ENCODE measurements at places on chromosomes 2 and 18.

DNA sequence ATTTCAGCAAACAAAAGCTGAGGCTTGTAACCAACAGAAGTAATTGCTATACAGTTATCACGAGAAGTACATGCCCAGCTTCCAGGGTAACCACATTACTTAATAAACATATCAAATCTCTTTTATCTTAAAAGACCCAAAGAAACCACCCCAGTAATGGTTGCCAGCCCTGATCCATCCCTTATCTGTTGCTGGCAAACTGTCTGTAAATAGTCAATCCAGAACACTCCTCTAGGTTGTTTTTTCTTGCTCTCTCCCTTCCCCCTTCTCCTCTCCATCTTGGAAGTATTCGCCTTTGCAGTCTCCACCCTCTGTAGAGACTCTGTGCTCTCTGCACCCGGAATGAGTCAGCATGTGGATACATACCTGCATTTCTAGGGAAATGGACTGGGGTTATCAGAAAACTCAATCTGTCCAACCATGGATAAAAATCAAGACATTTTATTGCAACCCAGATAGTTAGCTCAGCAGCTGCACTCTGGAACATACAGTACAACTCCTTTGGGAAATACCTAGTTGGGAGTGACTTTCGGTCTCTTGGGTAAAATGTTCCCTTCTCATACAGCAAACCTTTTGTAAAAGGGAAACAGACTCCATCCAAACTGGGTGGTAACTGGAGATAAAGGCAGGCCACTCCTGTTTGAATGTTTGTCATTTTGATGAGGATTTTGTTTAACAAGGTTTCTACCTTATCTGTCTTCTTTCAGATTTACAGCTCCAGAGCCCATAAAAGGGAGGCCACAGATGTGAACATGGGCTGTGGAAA, 123.5 kb upstream of the FOSL2 start:
- peaks cover 5% of the 10 kb centered on the region for H3K36me3 ChIP-seq
- DNase-seq, result no peak

DNA sequence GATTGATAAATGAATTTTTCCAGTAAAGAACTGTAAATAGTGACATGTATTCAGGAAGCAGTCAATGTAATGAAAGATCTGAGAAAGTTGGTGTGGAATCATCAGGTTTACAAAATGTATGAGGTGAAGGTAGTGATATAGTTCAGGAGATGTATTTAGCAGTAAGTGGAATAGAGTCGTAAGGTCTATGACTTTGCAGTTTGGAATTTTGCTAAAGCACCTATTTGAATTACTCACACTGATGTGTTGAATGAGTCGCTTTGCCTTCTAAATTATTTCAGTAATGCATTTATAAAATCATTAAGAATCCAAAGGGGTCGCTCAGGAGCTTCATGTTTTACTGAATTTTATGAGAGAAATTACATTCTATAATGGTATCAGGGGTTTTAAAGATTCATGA, 713.7 kb downstream of the DSC3 start:
- no peak overlapping the region for H3K27ac ChIP-seq
- H3K4me1 ChIP-seq, result no peaks in the 10 kb centered on the region
- no peaks in the 10 kb centered on the region for H3K36me3 ChIP-seq
- no peak for DNase-seq

DNA sequence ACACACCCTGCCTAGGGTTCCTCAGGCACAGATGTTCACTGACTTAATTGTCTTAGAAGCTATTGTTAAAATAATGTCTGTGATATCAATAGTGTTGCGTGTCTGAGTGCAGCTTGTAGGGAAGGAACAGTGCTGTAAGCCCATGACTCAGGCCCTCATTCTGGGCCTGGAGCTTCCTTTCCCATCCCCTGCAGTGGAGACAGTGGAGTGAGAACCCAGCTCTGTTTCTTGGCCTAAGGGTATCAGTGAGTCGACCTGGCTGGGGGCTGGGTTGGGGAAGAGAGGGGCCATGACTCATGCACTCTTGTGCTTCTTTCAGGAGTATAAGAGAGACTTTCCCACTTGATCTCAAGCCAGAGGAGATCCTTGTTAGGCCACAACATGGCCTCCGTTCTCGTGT, 106.8 kb downstream of the HRH4 start:
- H3K36me3 ChIP-seq, result no peaks in the 10 kb centered on the region
- no peak overlapping the region for H3K27ac ChIP-seq
- no peaks in the 10 kb centered on the region for H3K27me3 ChIP-seq
- no peaks in the 10 kb centered on the region for H3K4me1 ChIP-seq
- DNase-seq, result no peak

GRCh38 chr18:73214970-73215369, 347.2 kb upstream of the NETO1 start:
- no peak for DNase-seq
- H3K27ac ChIP-seq, result no peak overlapping the region

DNA sequence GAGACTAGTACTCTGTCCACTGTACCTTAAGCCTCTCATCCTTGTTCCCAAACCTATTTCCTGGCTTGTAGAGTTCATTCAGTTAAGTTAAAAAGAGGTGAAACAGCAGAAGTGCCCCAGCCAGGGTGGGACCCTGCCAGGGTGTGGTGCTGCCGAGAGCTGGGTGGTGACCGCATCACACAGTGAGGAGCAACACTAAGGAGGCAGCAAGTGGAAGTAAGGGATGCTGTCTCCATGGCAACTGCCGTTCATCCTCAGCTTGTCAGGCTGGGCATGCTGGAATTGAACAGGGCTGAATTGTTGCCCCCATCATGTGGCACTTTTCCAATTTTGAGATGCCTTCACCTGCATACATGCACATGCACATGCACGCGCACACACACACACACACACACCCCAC, 77.0 kb downstream of the VSNL1 start:
- peaks cover 2% of the 10 kb centered on the region for H3K36me3 ChIP-seq
- DNase-seq, result no peak
- H3K27ac ChIP-seq, result no peak overlapping the region

GRCh38 chr18:48852292-48852691, 98.5 kb downstream of the SMAD7 start:
- H3K36me3 ChIP-seq, result no peaks in the 10 kb centered on the region
- no peak overlapping the region for H3K4me3 ChIP-seq
- peaks cover 57% of the 10 kb centered on the region for H3K4me1 ChIP-seq
- no peak for DNase-seq
- no peaks in the 10 kb centered on the region for H3K27me3 ChIP-seq

DNA sequence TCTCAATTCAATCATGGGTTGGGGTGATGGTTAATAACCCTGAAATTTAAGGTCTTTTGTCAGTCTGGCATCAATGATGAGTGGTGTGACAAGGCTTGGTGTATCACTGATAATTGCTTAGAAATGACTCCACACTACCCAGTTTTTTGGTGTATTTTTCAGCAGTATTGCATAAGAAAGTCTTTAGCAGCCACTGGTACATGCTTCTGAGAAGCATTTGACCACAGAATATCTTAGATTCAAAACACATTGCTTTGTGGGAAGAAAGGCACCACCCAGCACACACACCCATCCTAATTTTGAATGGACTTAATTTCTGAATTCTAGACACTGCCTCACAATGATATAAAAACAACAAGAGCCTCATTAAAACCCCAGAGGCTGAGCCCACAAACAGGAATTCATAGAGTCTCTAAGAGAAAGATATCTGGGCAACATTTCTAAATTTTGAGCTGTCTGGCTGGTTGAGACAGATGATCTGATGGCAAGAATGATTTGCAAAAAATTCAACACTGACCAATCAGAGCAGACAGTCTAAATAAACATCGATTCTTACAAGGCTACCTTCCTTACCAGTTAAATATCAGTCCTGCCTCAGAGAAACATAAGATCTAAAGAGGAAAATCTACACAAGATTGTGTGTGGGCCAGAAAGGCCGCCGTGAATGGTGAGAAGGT, 114.7 kb upstream of the CYP1B1 start:
- DNase-seq, result no peak
- H3K27me3 ChIP-seq, result no peaks in the 10 kb centered on the region
- no peaks in the 10 kb centered on the region for H3K36me3 ChIP-seq
- H3K4me1 ChIP-seq, result peaks cover 14% of the 10 kb centered on the region

DNA sequence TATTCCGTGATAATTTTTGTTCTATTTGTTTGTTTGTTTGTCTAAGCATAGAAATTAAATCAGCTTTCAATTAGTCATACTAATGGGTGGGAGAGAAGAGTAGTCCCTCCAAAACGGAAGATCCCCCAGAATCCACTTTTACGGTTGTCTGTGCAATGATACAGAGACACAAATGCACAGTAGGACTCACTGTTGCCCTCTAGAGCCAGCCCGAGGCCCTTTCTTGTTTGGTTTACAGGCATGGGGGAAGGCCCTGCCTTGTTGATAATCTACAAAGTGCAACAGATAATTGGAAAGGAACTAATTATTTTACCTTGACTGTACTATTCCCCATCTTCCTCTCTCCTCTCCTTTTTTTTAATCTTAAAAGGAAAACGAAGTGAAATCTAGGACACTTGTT, 121.1 kb downstream of the ACOXL start:
- no peak for DNase-seq
- peaks cover 10% of the 10 kb centered on the region for H3K36me3 ChIP-seq
- H3K4me3 ChIP-seq, result peak overlapping the region; percentile 64
- H3K27ac ChIP-seq, result peak overlapping the region; percentile 88

DNA sequence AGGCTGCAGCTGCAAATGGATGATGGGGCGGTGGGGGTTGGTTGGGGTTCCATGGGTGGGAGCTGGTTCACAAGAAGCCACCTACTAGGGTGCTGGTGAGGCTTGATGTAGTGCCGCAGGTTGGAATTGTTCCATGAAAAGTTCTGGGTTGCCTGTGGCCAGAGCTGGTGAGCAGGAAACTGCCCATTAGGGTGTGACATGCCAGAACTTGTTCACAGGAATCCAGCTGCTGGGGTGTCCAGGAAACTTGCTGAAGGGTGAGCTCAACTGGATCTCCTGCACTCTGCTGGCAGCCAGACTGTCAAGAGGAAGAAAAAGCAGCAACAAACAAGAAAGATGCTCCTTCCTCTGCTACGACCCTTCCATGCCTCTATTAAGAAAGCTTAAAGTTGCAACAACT, 48.8 kb downstream of the MAP3K20 start:
- no peak for DNase-seq
- H3K4me3 ChIP-seq, result no peak overlapping the region
- no peaks in the 10 kb centered on the region for H3K27me3 ChIP-seq
- no peaks in the 10 kb centered on the region for H3K36me3 ChIP-seq

DNA sequence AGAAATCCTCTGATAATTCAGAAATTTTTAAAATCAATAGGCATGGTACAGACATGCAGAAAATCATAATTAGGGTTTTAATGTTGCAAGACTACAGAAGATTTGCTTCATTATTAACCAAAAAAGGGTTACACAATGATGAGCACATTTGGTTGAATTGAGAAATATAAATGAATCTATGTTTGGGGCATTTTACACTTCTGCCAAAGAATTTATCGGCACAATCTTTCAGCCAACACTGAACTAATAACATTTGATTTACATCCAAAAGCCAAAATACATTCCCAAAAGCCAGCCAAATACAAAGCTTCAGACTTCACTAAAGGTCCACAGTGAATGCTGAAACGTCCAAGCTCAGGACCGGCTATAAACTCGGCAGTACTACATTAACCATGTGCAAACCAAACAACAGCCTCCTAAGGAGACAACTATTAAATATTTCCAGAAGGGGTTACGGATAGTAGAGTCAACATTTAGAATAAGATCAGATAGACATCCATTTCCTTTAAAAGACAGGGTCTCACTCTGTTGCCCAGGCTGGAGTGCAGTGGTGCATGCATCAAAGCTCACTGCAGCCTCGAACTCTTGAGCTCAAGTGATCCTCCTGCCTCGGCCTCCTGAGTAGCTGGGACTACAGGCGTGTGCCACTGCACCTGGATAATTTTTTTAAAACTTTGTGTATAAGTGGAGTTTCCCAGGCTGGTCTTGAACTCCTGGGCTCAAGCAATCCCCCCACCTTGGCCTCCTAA, 29.4 kb downstream of the SPRED2 start:
- no peak overlapping the region for H3K27ac ChIP-seq
- H3K36me3 ChIP-seq, result peaks cover 2% of the 10 kb centered on the region

DNA sequence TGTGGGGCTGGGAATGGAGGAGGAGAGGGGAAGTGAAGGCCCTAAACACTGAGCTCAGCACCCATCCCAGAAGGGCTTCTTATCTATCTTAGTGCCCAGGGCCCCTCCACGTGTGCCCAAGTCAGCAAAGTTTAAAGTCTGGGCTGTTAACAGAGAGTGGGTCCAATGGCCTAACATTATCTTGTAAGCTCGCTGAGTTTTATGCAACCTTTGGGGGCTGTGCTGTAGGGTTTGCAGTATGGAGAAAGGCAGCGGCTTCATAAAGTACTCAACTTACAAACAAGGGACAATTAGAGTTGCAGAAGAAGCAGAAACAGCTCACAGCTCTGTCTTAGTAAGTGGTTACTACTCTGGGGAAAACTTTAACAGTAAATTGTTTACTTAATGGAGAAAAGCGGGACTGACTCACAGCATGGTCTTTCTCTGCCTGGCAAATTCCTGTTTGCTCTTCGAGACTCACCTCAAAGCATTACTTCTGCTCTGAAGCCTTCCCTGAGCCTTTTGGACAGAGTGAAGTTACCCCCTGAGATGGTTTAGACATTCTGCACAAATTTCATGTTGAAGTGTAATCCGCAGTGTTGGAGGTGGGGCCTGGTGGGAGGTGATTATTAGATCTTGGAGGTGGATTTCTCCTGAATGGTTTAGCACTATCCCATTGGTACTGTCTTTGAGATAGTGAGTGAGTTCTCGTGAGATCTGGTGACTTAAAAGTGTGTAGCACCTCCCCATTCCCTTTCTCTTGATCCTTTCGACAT, 9.0 kb downstream of the ENOSF1 start:
- H3K27me3 ChIP-seq, result no peaks in the 10 kb centered on the region
- no peak overlapping the region for H3K27ac ChIP-seq
- peaks cover 18% of the 10 kb centered on the region for H3K36me3 ChIP-seq
- no peak overlapping the region for H3K4me3 ChIP-seq

DNA sequence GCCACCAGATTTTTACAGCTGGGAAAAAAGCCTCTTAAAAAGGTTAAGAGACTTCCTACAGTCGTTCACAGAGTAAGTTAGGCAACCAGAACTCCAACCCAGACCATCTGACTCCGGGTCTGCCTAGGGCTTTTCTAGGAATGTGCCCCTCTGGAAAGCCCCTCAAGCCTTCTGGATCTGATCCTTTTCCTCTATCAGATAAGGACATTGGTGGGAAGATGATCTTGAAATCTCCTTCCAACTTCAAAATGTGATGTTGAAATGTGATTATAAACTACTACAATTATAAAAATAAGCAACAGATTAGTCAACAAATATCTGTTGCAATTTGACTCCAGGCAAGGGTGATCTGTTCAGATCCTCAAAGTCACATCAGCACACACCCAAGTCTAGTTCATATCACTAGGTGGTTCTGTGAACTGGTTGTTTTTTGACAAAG, 270.4 kb downstream of the ARHGAP15 start:
- no peak overlapping the region for H3K4me3 ChIP-seq
- H3K27me3 ChIP-seq, result no peaks in the 10 kb centered on the region
- DNase-seq, result no peak
- H3K4me1 ChIP-seq, result peaks cover 49% of the 10 kb centered on the region

GRCh38 chr2:231037202-231037730, at the start of gene C2orf72:
C2orf72 (plus strand) TSS chr2:231037523; CDS start chr2:231037566, 43 bp downstream.
- H3K36me3 ChIP-seq, result no peaks in the 10 kb centered on the region
- H3K27ac ChIP-seq, result no peak within 1 kb of the TSS
- H3K4me1 ChIP-seq, result no peaks in the 10 kb centered on the region
- H3K27me3 ChIP-seq, result peaks cover 92% of the 10 kb centered on the region
- DNase-seq, result no peak

GRCh38 chr18:75483662-75484061, 56.2 kb upstream of the SMIM21 start:
- no peak overlapping the region for H3K4me3 ChIP-seq
- H3K4me1 ChIP-seq, result peaks cover 5% of the 10 kb centered on the region
- no peak for DNase-seq
- H3K27ac ChIP-seq, result no peak overlapping the region

GRCh38 chr18:46892842-46893241, 24.5 kb downstream of the PIAS2 start:
- peaks cover 9% of the 10 kb centered on the region for H3K36me3 ChIP-seq
- H3K27me3 ChIP-seq, result no peaks in the 10 kb centered on the region
- peaks cover 38% of the 10 kb centered on the region for H3K4me1 ChIP-seq
- no peak for DNase-seq
- H3K27ac ChIP-seq, result no peak overlapping the region

Measured in central memory CD8-positive, alpha-beta T cell (primary cell).